ENCODE measurements at places on chromosomes 11 and 22. TPM values are rescaled to one million over a fixed set of nuclear protein-coding genes. Genes with fewer than 3 reads are reported as not detected.

Gene KBTBD3
- total RNA-seq: 10.6 TPM

Gene MUC5AC
- not detected for total RNA-seq

Gene IFITM10
- total RNA-seq: 21.2 TPM

GRCh38 chr11:78659326-78660270 is 84.9 kb upstream of the NARS2 start:
- H3K27ac ChIP-seq: no peak overlapping the region
- H3K4me3 ChIP-seq: no peak overlapping the region
- no peaks in the 10 kb centered on the region for H3K36me3 ChIP-seq
- peak; percentile 29 for DNase-seq
- H3K4me1 ChIP-seq: no peaks in the 10 kb centered on the region
- H3K27me3 ChIP-seq: no peaks in the 10 kb centered on the region

GRCh38 chr11:64216879-64217278 is 9.1 kb downstream of the TRPT1 start:
- DNase-seq: no peak
- H3K4me1 ChIP-seq: no peaks in the 10 kb centered on the region
- H3K36me3 ChIP-seq: peaks cover 3% of the 10 kb centered on the region

DNA sequence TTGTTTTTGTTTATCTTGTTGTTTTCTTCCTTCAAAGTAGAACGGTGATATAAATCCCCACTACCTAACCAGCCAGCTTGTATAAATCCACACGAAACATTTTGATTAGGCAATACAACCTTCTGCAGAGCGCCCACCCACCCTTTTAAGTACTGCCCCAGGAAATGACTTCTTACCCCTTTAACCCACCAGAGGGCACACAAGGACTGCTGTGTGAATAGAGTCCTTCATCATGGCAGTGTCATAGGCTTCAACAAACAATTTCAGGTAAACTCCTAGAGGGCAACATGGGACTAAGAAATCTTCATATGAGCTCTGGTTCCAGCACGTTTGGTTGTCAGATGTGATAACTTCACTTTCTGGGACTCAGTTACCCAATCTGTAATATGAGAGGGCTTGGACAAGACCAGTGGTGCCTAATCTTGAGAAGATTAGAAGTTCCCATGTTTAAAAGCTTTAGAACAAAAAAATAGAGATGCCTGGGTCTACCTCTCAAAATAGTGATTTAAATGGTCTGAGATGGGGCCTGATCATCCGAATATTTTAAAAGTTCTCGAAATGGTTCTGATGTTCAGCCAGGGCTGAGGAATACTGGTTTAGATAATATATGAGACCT is 56.1 kb downstream of the PIWIL4 start:
- no peak overlapping the region for H3K27ac ChIP-seq
- H3K4me1 ChIP-seq: no peaks in the 10 kb centered on the region
- H3K36me3 ChIP-seq: no peaks in the 10 kb centered on the region
- no peak overlapping the region for H3K4me3 ChIP-seq

GRCh38 chr11:80082406-80082805 is 641.6 kb upstream of the TENM4 start:
- H3K27me3 ChIP-seq: no peaks in the 10 kb centered on the region
- no peak overlapping the region for H3K27ac ChIP-seq
- H3K4me3 ChIP-seq: no peak overlapping the region
- no peaks in the 10 kb centered on the region for H3K36me3 ChIP-seq

DNA sequence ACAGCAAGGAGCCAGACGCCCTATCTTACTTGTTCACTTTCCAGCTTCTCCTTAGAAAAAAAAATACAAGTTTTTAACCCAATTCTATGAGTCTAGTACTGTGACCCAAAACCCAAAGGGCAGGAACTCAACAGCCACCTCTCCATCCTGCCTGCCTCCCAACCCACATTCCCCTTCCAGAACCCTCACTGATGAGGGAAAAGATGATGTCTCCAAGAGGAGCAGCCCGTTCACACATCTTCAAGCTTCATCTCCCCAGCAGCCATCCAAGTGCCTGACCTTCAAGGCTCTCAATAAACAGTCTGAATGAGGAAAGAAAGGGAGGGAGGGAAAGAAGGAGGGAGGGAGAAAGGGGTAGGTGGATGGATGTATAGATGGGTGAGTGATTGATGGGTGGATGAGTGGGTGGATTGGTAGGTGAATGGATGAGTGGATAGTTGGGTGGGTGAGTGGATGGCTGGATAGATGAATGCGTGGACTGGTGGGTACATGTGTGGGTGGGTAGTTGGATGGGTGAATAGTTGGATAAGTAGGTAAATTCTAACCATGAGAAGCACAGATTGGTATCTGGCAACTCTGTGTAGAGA is 50.4 kb downstream of the IGLL5 start:
- no peak for DNase-seq
- H3K27me3 ChIP-seq: no peaks in the 10 kb centered on the region
- no peaks in the 10 kb centered on the region for H3K4me1 ChIP-seq
- H3K27ac ChIP-seq: no peak overlapping the region
- H3K36me3 ChIP-seq: no peaks in the 10 kb centered on the region
